ENCODE measurements at places on chromosomes 4 and X.
A peak's percentile ranks its signal among the peaks of the same experiment; 100 is the strongest.

DNA sequence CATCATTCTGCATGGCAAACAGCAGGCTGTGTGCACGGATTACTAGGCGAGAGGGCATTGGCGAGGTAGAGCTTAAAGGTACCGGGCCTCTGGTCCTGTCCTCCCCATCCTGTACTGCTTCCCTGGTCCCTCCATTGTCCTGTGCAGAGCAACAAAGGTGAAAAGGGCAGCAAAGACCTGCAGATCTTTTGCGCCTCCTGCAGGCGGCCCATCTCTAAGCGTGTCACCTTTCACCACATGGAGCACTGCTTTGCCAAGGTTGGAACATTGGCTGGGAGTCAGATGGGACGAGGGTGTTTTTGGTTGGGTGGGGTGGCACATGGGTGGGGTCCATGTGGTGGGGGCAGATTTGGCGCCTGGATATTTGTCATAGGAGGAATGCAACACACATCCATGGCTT is 64.7 kb upstream of the UXT start:
- DNase-seq = no peak

DNA sequence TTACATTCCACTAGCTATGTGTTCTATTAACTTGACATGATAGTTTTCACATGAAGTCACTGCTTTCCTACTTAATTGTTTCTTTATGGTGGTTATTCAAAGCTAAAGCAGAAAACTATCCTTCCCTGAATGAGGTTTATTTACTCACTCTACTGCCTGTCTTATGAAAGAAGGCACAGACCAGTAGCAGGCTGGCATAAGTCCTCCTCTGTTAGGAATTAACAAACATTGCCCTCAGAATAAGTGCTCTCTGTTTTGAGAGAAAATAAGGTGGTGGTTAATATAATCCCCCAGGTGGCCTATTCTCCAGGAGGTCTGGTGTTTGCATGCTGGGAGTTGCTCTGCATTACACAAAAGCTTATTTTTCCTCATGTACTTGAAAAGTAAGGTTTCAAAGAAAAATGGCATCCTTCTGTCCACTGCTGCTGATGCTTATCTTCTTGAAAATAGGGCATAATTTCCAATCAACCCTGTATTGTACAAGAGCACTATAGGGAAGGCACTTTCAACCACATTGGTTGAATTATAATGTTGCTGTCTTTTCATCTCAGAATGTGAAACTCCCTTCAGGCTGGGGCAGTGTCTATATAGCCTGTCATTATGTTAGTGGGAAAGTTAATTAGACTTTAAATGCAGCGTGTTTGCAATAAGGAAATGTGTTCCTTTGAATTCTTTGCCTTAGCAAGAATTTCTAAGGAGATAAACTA is 119.7 kb upstream of the TBC1D9 start:
- DNase-seq = no peak

DNA sequence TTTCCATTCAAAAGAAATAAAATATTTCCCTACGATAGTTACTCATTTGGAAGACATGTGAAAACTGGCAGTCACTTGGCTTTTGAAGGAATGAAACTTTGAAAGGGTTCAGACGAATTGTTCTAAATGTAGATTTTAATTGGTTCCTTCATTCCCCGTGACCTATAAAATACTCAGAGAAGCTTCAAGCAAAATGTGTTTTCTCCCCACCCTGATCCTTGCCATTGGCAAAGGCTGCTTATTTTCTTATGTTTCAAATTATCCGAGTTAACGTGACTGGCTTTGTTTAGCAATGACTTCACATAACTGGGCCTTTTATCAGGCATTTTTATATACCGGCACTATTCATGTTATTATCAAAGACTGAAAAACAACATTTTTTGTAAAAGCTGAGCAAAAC is 204.1 kb upstream of the NEIL3 start:
- DNase-seq = no peak

DNA sequence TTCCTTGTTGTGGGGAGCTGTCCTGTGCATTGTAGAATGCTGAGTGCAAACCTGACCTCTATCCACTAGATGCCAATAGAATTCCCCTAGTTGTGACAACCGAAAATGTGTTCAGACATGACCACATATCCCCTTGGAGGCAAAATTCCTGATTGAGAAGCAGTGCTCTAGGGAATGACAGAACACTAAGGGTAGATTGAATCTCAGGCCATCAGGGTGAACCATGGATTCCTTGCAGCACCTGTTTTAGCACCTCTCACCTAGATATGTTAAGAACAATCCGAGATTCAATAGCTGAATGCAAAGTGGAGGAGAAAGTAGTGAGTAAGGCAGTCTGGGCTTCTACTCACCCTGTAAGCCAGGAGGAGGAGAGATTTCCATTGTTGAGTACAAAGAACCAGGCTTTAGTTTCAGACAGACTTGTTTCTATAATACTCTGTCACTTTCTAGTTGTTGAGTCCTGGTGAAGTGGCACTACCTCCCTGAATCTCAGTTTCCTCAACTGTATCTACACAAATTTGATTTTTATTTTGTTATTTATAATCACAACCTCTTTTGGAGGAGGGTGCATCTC is 111.0 kb upstream of the RAP2C start:
- no peak for DNase-seq

DNA sequence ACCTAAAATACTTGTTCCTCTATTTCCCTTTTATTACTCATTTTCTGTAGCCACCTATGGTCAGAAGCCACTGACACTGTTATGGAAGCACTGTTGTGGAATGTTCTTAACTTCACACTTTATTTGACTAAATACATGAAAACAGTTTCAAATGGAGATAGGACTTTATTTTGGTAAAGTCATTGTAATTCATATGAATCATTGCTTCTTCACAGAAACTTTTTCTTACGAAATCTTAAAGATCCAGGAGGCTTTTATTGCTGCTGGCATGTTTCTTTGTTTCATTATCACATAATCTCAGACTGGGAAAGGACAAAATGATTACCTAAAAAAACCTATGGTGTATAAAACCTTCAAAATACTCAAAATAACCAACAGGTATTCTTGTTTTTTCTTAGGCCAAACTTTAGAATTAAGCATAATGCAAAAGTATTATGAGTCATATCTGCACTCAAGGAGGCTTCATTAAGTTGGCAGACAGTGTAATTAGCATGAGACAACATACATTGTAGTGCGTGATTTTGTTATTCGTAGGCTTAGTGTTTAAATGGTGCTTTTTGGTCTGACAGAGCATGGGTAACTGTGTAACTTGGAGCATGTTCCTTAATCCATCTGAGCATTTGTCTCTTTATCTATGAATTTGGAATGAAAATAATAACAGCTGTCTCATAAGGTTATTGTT is 58.0 kb downstream of the SH3BGRL start:
- no peak for DNase-seq

- DNase-seq = no peak
Observed at GRCh38 chrX:99602107-99602506, 808.0 kb downstream of the PCDH19 start.

GRCh38 chr4:22514001-22514400 is 1.9 kb downstream of the ADGRA3 start:
- DNase-seq = no peak

DNA sequence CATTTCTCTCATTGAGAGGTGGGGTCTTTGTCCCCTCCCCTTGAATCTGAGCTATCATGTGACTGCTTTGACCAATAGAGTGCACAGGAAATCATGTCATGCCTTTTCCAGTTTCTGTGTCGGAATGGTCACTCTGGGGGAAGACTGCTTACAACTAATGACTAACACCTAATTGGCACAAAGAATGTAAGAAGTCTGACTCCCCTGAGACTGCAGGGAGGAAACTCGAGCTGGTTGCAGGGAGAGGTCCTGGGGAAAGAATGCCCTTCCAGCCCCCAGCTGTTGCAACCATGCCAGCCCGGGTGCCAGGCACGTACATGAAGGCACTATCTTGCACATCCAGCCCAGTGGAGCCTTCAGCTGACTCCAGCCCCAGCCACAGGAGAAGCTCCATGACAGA is 254.2 kb downstream of the DHX15 start:
- DNase-seq = no peak

DNA sequence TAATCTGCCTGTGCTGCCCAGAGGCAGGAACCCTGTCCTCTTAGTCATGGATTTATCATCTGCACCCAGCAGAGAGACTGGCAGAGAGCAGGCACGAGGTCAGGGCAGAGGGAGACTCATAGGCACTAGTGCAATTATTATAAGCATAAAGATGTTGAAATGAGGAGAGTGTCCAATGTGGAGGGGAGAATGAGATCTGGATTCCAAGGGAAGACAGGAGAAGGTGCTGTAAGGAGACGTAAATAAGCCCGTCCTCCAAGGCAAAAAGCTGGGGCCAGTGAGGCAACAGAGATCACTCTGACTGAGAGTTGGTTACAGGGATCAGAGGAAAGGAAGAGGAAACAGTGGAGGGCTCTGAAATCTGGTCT is 406.2 kb downstream of the MAPK10 start:
- DNase-seq = no peak

- DNase-seq = no peak
Observed at GRCh38 chr4:146762016-146762415, 123.3 kb downstream of the POU4F2 start.

- peak; percentile 7 for DNase-seq
Observed at GRCh38 chrX:152904151-152905080, 6.5 kb downstream of the ZNF185 start.

GRCh38 chr4:5238173-5238572 is 186.9 kb downstream of the STK32B start:
- no peak for DNase-seq

GRCh38 chrX:106286053-106286650 is 118.0 kb downstream of the PWWP3B start:
- DNase-seq = no peak

DNA sequence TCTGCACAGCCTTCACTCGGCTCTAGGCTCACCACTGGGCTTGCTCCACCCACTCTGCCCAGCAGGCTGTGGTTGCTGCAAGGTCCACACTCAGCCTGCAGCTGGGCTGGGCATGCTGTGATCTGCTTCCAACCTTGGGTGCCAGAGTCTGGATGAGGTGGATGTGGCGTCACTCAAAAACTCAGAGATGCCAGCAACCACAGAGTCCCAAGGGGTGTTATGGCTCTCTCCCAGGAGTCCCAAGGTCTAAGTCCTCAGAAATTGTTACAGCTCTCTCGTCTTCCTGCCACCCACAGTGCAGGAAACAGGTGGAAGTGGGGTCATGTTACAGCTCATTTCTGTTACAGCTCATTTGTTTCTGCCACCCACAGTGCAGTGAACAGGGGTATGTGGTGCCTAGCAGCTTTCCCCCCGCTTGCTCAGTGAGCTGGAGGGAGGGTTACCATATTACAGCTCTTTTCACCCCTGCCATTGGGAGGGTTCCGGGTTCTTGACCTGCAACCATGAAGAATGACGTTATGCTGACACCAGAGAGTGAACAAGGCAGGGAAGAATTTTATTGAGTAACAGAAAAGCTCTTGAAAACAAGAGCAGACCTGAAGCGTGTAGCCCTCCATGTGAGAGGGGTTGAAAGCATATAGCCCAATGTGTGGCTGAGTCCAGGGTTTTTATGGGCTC is 893.9 kb downstream of the PCDH7 start:
- DNase-seq = no peak

GRCh38 chrX:154019061-154019621 is 561 bp downstream of the IRAK1 start:
- DNase-seq = peak; percentile 13

DNA sequence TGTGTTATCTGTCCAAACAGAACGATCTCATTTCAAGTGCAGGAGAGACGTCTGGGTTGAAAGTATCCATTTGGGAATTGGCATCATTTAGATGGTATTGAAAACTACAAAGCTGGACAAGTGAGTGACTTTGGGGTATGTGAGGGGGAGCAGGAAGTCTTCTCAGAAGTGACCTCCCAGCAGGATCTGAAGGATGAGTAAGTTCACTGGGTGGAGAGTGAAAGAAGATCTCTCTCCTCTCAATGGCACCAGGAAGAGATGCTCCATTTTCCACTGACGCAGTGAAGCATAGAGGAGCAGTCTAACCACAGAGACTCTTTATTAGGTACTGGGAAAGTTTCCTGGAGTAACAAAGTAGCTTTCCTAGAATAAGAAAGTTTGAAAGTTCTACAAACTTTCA is 161.0 kb downstream of the CPE start:
- no peak for DNase-seq

DNA sequence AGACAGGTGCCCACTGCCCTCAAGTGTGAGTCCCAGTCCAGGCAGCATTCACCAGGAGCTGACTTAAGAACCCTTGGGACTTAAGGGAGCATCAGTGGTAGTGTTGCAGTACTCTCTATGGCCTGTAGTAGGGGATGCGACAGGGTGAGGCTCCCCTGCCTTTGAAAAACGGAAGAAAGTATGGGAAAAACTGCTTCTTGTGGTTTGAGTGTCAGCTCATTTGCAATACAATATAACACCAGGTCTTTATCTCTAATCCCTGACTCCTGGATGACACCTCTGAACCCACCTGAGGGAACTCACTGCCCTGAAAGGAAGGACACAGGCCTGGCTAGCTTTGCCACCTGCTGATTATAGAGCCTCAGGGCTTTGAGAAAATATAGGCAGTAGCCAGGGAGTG is 176.0 kb downstream of the SMARCA1 start:
- no peak for DNase-seq

DNA sequence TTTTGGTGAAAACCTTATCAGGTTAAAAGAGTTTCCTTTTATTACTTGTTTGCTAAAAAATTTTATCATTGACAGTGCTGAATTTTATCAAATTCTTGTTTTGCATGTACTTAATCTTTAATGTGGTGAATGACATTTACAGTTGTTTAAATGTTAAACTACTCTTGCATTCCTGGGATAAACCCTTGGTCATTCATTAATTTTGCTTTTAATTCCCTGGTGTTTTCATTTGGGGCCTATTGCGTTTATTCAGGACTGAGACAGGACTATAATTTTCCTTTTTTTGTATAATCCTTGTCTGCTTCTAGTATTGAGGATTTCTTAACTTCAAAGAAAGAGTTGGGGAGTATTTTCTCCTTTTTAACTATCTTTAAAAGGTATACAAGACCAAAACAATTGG is 98.7 kb upstream of the TLL1 start:
- no peak for DNase-seq

Measured in activated naive CD4-positive, alpha-beta T cell (primary cell).